ENCODE measurements at places on chromosomes 5 and 9. TPM values are rescaled to one million over a fixed set of nuclear protein-coding genes. Genes with fewer than 3 reads are reported as not detected.

DNA sequence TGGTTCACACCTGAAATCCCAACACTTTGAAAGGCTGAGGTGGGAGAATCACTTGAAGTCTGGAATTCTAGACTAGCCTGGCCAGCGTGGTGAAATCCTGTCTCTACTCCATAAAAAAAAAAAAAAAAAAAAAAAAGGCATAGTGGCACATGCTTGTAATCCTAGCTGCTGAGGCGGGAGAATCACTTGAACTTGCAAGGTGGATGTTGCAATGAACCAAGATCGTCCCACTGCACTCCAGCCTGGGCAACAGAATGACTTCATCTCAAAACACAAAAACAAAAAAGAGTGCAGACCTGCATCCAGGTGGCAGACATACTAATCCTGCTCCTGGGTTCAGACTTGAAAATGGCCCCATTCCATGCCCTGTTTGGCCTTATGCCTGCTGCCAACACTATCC lies 21.8 kb upstream of the ADAMTS19 start:
- no peak overlapping the region for H3K27ac ChIP-seq
- no peaks in the 10 kb centered on the region for H3K27me3 ChIP-seq
- H3K4me3 ChIP-seq: no peak overlapping the region
- peaks cover 9% of the 10 kb centered on the region for H3K4me1 ChIP-seq

DNA sequence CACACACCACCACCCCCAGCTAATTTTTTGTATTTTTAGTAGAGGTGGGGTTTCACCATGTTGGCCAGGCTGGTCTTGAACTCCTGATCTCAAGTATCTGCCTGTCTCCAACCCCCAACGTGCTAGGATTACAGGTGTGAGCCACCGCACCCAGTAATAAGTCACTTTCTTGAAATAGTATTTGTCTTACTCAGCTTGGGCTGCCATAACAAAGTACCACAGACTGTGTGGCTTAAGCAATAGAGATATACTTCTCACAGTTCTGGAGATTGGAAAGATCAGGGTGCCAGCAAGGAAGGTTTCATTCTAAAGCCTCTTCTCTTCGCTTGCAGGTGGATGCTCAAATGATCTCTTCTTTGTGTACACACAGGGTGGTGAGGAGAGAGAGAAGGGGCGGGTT lies 99.8 kb downstream of the ARRDC3 start:
- no peaks in the 10 kb centered on the region for H3K36me3 ChIP-seq
- no peak overlapping the region for H3K4me3 ChIP-seq
- H3K4me1 ChIP-seq: peaks cover 20% of the 10 kb centered on the region

KIF4B gene
- not detected for total RNA-seq

RNF183 gene
- not detected for total RNA-seq

DNA sequence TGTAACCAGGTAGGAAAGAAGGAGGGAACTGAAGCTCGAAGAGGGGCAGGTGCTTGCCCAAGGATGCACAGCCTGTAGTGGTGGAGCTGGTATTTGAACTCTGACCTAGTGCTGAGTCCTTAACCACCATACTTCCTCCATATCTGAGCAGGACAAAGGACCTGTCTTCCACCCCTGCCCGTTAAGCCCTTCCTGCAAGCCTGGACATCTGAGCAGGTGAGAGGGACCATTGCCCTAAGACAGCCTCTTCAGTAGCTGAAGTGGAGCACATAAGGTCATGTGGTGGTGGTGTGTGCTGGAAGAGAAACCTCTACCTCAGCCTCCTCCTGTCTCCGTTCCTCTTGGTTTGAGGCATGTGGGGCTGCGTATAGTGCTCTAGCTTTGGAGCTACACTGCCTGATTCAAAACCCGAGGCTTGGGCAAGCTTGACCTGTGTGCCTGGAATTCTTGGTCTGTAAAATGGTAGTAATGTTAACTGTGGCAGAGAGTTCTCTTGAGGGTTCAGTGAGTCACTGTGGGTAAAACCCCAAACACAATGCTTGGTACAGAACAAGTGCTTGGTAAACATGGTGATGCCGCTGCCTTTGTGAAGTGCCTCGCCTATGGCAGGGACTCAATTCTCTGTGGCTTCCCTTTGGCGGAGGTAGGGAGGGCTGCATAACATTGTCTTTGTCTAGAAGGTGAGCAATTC lies 7.4 kb downstream of the GALNT10 start:
- no peaks in the 10 kb centered on the region for H3K27me3 ChIP-seq
- no peaks in the 10 kb centered on the region for H3K36me3 ChIP-seq
- no peak overlapping the region for H3K27ac ChIP-seq
- no peak overlapping the region for H3K4me3 ChIP-seq
- H3K4me1 ChIP-seq: peaks cover 11% of the 10 kb centered on the region

DNA sequence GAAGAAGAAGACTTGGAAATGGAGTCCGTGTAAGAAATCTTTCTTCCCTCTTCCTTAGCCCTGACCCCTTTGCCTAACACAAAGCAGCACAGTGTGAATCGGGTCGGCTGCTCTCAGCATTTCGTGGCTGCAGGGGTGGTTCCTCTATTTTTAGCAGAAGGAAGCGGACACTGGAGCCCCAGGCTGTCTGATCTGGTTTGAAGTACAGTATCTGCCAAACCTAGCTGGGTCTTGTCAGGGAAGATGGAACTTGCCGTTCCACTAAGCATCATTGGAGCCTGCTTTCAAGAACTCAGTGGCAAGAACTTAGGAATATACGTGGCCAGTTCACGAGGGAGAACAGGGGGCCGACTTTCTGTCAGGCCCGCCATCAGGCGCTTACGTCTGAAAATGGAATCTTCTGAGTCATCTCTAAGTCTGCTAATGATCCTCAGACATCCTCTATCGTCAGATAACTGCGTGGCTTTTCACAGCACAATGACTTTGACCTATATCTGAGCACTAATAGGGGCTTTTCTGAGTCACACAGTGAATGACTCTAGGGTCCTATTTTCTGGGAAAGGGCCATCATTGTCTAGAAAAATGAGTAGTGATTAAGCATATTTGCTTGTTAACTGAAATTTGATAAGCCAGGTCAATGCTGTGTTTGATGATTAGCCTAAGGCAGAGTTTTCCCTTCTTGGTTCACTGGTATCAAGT lies 43.3 kb upstream of the NCS1 start:
- no peak overlapping the region for H3K4me3 ChIP-seq
- H3K27ac ChIP-seq: peak overlapping the region; percentile 46
- H3K36me3 ChIP-seq: peaks cover 4% of the 10 kb centered on the region
- no peaks in the 10 kb centered on the region for H3K4me1 ChIP-seq
- no peak for DNase-seq

- H3K36me3 ChIP-seq: no peaks in the 10 kb centered on the region
- H3K4me1 ChIP-seq: no peaks in the 10 kb centered on the region
- H3K27me3 ChIP-seq: no peaks in the 10 kb centered on the region
- DNase-seq: no peak
These were observed 512.5 kb downstream of the DMAC1 start for GRCh38 chr9:7287065-7287464.

DNA sequence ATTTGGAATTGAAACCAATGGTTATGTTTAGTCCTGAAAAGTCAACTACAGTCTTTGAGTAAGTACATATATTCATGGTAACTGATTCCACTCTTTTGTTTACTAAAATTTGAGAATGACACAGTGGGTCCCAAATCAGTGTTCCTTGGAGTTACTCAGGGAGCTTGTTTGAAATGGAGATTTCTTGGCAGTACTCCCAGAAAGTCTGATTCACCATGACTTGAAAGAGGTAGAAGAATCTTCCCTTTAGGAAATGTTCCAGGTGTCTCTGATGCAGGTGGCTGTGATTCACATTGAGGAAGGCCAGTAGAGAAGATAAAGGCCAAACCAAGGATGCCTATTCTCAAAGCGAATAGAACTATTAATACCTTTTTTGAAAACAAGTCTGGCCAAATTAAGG lies 1078.3 kb downstream of the CDH12 start:
- no peaks in the 10 kb centered on the region for H3K36me3 ChIP-seq
- H3K27me3 ChIP-seq: no peaks in the 10 kb centered on the region
- DNase-seq: no peak
- no peaks in the 10 kb centered on the region for H3K4me1 ChIP-seq

DNA sequence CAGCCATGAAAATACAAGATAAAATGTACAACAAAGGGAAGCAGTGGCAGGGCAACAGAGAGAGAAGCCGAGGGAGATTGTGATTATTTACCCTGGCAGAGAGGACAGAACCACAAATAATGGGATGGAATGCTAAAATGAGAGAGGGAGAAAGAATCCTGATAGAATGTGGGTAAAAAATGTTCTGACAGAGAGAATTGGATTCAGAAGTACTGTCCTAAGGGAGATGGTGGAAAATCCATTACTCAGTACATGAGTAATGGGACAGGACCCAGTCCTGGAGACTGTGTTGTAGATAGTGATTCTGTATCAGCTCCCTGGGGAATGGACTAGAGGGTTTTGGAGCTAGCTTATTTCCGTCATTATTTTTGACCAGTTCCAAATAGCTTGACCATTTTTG lies 831.5 kb downstream of the MAT2B start:
- no peaks in the 10 kb centered on the region for H3K27me3 ChIP-seq
- no peaks in the 10 kb centered on the region for H3K4me1 ChIP-seq

- no peaks in the 10 kb centered on the region for H3K27me3 ChIP-seq
- H3K4me1 ChIP-seq: peaks cover 35% of the 10 kb centered on the region
- DNase-seq: no peak
- H3K27ac ChIP-seq: peak overlapping the region; percentile 58
- no peaks in the 10 kb centered on the region for H3K36me3 ChIP-seq
These were observed 5.3 kb upstream of the DAB2IP start for GRCh38 chr9:121645853-121646807.

DNA sequence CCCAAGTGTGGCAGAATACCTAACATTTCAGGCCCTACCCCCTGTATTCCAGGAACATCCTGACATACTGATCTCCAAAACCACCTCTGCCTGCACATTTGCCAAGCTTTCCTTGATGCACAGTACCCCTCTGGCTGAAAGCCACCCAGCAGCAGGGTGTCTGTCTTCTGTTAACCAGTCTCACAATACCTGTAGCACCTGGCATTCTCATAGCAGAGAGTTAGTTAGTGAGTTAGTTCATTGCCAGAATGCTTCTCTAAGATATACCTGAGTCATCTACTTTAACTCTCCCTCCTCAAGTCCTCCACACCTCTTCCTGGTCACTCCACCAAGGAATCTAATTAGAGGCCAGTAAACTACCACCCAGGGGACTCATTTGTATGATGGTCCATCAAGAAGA lies 46.1 kb upstream of the IL7R start:
- no peaks in the 10 kb centered on the region for H3K4me1 ChIP-seq
- H3K27me3 ChIP-seq: no peaks in the 10 kb centered on the region
- H3K27ac ChIP-seq: no peak overlapping the region
- no peak overlapping the region for H3K4me3 ChIP-seq
- DNase-seq: no peak

- H3K4me1 ChIP-seq: no peaks in the 10 kb centered on the region
- no peak overlapping the region for H3K27ac ChIP-seq
- no peaks in the 10 kb centered on the region for H3K36me3 ChIP-seq
- no peak for DNase-seq
- H3K27me3 ChIP-seq: no peaks in the 10 kb centered on the region
These were observed 119.9 kb downstream of the KDM4C start for GRCh38 chr9:6877671-6878161.

DNA sequence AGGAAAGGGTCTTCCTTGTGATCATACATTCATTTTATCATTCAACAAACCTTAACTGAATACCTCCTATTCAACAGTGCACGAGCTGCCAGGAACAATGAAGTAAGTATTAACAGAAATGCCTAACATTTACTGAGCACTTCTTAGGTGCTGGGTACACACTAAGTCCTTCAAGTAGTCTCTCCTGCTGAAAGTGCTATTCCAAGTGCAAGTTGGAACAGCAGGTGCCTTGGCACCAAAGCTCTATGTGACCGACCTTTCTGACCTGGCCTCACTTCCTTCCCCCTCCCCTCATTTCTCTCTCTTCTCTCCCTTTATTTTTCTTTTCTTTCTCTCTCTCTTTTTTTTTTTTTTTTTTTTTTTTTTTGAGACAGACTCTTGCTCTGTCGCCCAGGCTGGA lies 94.5 kb downstream of the GRIA1 start:
- H3K36me3 ChIP-seq: no peaks in the 10 kb centered on the region
- DNase-seq: no peak
- H3K27me3 ChIP-seq: no peaks in the 10 kb centered on the region

Measured in body of pancreas (tissue), 4 donors.